ENCODE measurements at places on chromosomes 12 and 14. TPM values are rescaled to one million over a fixed set of nuclear protein-coding genes. Genes with fewer than 3 reads are reported as not detected.

GRCh38 chr12:132471011-132471857 is 18.7 kb upstream of the FBRSL1 start:
- no peaks in the 10 kb centered on the region for H3K36me3 ChIP-seq
- no peaks in the 10 kb centered on the region for H3K4me1 ChIP-seq
- no peak for DNase-seq
- no peak overlapping the region for H3K4me3 ChIP-seq

DNA sequence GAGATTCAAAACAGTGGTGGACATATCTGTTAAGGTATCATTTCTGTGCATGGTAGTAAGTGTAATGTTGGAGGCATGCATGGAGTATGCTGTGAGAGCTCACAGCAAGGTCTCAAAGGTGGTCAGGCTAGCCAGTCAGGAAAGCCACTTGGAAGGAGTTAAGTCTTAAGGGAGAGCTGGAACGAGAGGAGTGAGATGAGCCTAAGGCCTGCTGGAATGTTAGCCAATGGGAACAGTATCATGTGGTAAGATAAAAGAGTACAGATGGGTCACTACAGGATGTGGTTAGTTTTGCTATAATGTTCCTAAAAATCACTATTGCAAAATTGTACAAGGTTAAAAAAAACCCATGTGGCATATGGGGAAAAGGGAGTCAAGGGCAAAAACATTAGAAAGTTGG is 311.7 kb upstream of the E2F7 start:
- H3K27me3 ChIP-seq: no peaks in the 10 kb centered on the region
- no peak overlapping the region for H3K4me3 ChIP-seq
- H3K27ac ChIP-seq: no peak overlapping the region
- H3K36me3 ChIP-seq: no peaks in the 10 kb centered on the region

DNA sequence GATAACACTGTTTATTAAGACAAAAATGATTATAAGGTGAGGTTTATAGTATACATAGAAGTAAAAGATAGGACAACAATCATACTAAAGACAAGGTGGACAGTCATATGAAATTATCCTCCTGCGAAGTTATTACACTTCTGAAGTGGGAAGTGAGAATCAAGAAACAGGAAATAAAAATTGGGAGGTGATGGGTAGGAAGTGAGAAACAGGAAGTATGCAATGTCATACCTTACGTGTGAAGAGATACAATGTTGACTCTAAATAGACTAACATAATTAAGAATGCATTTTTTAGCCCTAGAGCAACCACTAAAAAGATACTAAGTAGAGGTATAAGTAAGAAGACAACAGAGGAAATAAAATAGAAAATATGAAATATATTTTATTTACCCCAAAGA is 43.7 kb downstream of the GRIN2B start:
- H3K27ac ChIP-seq: no peak overlapping the region
- no peak for DNase-seq
- H3K36me3 ChIP-seq: no peaks in the 10 kb centered on the region

GRCh38 chr14:71141701-71142374 is 234.6 kb downstream of the PCNX1 start:
- no peaks in the 10 kb centered on the region for H3K27me3 ChIP-seq
- no peak overlapping the region for H3K27ac ChIP-seq
- peaks cover 6% of the 10 kb centered on the region for H3K4me1 ChIP-seq
- H3K4me3 ChIP-seq: no peak overlapping the region
- no peaks in the 10 kb centered on the region for H3K36me3 ChIP-seq
- DNase-seq: no peak

The NR2C1 gene
- 35.4 TPM for total RNA-seq

The SERPINA10 gene
- total RNA-seq: not detected

All from heart right ventricle (tissue), 16 donors.